Pericardium fibroblast (primary cell): ENCODE measurements at places on chromosomes 4 and X. TPM values are rescaled to one million over a fixed set of nuclear protein-coding genes. Genes with fewer than 3 reads are reported as not detected.

Gene SMIM10
- total RNA-seq, result 7.2 and 7.9 TPM in 2 replicates

Gene TMSB15A
- 1.8 TPM in 1 of 2 replicates, not detected in the other for total RNA-seq

Gene SPANXN4
- total RNA-seq, result not detected in 2 replicates

Gene C4orf51
- total RNA-seq, result not detected in 2 replicates

Gene SH3D19
- 132 and 230 TPM in 2 replicates for total RNA-seq

Gene ARHGAP4
- total RNA-seq, result 0.58 and 4.5 TPM in 2 replicates

Gene TMEM31
- total RNA-seq, result not detected in 2 replicates
